NCI-H2081 treated with DMSO at 0.1 percent for 48 hours (cell line): ENCODE measurements at places on chromosomes 1 and 21.

GRCh38 chr1:12296623-12297022, 66.8 kb downstream of the VPS13D start:
- DNase-seq = no peak

- DNase-seq = no peak
These were observed 3.0 kb downstream of the TSPEAR start for GRCh38 chr21:44708213-44708865.

DNA sequence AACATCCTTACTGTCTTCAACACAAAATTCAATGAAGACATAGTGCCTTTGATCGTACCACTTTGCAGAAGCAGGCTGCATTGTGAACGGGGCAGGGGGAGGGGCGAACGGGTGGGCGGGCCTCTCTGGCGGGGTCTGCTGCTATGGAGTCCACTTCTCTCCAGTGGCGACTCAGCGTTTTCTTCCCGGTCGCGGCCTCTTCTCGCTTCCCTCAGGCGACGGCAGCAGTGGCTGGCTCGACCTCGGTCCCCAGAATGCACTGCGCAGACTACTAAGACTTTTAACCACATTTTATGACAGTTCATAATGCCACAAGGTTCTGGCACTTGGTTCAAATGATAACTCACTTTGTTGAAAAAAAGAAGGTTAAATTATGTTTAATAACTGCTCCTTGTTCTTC, 21.2 kb downstream of the GBP2 start:
- DNase-seq = no peak

DNA sequence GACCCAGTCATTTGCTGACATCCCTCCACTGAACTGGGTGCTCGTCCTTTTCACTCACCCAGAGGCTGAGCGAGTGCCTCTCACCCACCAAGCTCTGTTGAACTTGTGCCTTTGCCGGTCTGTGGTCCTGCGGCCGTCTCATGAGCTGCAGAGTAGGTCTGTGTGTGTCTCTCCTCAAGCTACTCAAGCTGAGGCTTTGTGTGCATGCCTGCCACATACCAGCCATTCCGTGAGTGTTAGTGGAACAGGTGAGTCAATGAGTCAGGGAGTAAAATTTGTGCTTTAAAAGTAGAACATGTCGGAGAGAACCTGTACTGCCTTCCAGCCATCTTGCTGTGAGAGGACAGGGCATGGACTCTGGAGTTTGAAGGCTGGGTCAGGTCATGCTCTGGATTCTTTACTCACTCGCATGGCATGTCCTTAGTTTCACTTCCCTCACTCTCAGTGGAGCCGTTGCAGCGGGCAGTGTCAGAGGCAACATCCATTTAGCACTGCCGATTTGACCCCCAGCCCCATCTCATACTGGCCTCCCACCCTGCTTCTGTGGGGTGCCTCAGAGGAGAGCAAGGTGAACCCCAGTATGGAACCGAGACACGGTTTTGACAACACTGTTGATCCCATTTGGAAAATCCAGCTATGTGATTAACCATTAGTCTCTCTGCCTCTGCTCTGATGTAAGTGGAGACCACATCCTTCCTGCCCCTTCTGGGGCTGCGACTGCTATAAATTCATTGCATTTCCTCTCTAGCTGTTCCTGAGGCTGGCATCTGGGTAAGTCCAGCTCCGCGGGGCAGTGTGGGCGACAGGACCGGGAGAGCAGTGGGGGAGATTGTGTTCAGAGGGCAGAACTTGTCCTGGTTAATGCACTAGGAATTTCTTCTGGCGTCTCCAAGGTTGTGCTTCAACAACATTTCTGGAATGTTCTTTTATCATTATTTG, at the start of gene NLRP3:
Gene NLRP3 (plus strand): TSS at position 751 of the 939 bp plus-strand sequence. CDS start 2,628 bp downstream, outside the sequence.
- DNase-seq = no peak

GRCh38 chr1:17627239-17628052, 87.9 kb downstream of the ARHGEF10L start:
- DNase-seq = no peak

- no peak for DNase-seq
These were observed 33.4 kb upstream of the PTPRC start for GRCh38 chr1:198605406-198605805.

GRCh38 chr1:185289880-185290279, 27.2 kb downstream of the IVNS1ABP start:
- DNase-seq = no peak

GRCh38 chr1:227946624-227947385, 927 bp downstream of the WNT9A start:
- DNase-seq = peak; percentile 34

- no peak for DNase-seq
These were observed 93.1 kb upstream of the HAO2 start for GRCh38 chr1:119275145-119276134.

GRCh38 chr1:31755850-31756492, 8.2 kb downstream of the ADGRB2 start:
- DNase-seq = no peak

- DNase-seq = no peak
These were observed 2.4 kb downstream of the BTG2 start for GRCh38 chr1:203307641-203308126.

DNA sequence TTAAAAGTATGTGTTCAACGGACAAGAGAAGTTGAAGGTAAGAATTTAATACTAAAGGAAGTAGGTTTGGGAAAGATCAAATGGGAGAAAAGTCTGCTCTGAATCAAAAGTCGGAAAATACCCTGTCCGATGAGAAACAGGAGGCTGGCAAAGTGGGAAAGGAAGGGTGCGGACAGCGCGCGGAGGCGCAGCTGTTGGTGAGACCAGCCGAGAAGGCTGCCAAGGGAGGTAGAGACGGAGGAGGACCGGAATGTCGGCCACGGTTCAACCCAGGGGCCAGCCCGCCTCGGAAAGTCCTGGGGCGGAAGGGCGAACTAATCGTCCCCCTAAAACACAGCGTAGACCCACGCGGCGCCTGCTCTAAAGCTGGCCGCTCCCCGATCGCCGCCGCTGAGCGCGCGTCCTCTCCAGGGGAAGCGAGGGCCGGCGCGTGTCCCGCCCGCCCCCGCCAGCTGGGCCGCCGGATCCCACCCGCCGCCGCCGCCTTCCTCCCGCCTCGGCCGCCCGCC, 639 bp upstream of the SPATA1 start:
- no peak for DNase-seq

DNA sequence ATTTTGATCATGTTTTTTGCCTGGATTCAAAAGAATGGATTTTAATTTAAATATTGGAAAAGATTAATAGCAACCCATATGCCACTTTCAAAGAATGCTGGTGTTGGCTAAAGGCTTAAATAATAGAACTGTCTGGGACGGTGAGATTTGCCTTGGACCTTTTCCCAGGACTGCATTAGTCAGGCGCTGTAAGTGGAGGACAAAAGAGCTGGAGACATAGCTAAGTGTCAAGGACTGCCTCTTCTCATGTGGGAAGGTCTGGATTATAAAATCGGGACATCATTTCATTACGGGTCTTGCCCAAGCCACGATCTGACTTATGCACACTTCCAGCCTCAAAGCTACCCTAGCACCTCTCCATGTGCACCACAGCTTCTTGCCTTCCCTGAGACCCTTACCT, 458.5 kb upstream of the DEPDC1 start:
- DNase-seq = no peak

DNA sequence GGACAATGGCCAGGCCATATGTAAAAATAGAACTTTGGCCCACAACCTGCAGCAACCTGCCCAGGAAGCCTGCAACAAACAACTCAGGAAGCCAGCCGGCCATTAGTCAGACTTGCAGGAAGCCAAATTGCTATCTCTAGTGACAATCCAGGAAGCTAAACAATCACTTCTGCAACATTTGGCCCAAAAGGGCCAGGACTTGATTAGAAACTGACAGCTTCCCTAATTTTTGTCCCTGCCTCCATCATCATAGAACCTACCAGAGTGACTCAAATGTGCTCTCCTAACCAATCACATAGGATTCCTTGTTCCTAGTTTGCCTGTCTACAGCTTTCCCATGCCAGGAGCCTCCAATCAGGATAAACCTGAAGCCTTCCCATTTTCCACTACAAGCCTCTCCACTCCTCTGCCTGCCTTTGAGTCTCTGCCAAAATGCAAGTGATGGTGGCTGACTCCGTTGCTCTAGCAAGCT, 639.3 kb downstream of the PTPRU start:
- peak; percentile 74 for DNase-seq

- DNase-seq = no peak
These were observed 5.2 kb upstream of the OXCT2 start for GRCh38 chr1:39776400-39776713.

GRCh38 chr1:66533804-66534740, at the start of gene SGIP1:
Gene SGIP1, plus strand, starts transcription at chr1:66534153. Its CDS starts 206 bp downstream, at chr1:66534359.
- peak; percentile 70 for DNase-seq

GRCh38 chr1:99869304-99869703, 19.1 kb downstream of the AGL start:
- no peak for DNase-seq

- DNase-seq = no peak
These were observed 81.8 kb downstream of the WDR4 start for GRCh38 chr21:42797522-42797921.

- DNase-seq = no peak
These were observed 7.1 kb upstream of the GADD45A start for GRCh38 chr1:67677930-67678329.

DNA sequence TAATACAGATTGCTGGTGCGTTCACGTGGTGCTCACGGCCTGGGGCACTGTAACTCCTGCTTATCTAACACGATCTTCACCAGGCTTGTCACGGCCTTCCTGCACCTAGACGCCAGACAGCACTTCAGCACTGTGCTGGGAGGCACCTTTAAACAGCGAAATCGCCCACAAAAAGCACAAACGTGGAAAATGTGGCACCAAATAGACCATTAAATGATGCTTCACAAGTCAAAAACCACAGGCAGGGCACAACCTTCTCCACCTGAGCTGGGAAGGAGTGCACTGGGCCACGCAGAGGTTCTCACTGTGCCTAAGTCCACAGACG, 20.0 kb downstream of the IBA57 start:
- no peak for DNase-seq

DNA sequence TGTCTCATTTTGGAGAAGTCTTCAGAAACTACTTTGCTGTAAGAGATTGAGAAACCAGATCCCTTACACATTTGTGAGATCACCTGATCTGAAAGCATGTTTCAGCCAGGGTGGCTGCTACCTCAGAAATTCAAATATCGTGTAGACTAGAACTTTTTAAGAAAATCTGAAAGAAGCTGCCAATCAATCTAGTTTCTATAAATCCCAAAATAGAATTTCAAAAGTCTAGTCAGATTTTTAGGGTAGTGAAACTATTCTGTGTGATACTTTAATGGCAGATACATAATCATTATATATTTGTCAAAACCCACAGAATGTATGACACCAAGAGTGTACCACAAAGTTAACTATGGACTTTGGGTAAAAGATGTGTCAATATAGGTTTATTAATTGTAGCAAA, 79.9 kb upstream of the PLPPR5 start:
- DNase-seq = no peak

DNA sequence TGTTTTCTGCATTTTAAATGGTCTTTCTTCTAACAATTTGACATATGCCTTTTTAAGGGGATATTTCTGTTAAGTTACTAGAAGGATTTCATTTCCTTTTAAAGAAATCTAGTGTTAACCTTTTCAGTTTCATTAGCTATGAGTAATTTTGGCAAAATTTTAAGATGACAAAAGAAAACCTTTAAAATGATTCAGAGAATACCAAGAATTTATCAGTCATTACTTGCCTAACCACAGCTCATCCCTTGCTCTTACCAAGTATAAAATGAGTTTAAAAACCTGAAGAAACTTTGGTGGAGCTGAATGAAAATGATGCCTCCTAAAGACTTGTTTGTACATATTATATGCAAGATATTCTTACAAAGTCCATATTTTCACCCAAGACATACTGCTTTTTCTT, 101.7 kb downstream of the NEK7 start:
- no peak for DNase-seq

GRCh38 chr1:111323231-111323630, 32.6 kb downstream of the CHIA start:
- DNase-seq = no peak

GRCh38 chr1:41835485-41835884, 83.2 kb downstream of the HIVEP3 start:
- DNase-seq = no peak

DNA sequence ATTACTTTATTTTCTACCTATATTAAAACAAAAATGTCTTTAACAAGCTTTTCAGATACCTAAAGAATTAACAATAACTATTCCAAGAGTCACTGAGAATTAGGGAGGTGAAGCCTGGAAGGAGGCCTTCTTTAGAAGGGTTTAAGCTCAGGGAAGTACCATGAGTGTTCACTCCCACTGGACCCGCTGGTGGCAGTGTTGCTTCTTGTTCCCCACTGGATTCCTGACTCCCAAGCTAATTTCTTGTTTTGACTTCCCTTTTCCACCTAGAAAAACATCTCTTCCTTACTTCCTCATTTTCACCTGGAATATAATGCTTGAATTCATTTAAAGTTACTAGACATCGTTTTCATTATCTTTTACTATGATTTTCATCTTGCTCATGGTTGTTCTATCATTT, 264.2 kb downstream of the HMCN1 start:
- DNase-seq = no peak

GRCh38 chr1:119883826-119884225, 12.5 kb downstream of the ADAM30 start:
- no peak for DNase-seq

- peak; percentile 17 for DNase-seq
These were observed 31.1 kb upstream of the MTF1 start for GRCh38 chr1:37890378-37891014.

DNA sequence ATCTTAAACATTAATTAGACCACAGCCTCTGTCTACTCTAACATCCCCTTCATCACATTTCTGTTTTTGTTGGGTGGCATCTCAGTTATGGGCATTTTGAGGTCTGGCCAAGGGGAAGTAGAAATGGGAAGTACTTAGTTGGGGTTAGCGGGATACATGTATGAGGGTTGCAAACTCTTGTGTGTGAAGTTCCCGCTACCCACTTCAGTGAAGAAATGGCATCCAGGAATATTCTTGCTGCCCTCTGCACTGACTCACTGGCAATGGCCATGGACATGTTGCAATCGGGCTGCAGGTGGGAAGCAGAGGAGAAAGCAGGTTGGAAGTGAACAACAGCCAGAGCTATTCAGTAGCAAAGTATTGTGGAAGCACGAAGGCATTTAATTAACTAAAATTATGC, 7.4 kb downstream of the CD48 start:
- DNase-seq = no peak

DNA sequence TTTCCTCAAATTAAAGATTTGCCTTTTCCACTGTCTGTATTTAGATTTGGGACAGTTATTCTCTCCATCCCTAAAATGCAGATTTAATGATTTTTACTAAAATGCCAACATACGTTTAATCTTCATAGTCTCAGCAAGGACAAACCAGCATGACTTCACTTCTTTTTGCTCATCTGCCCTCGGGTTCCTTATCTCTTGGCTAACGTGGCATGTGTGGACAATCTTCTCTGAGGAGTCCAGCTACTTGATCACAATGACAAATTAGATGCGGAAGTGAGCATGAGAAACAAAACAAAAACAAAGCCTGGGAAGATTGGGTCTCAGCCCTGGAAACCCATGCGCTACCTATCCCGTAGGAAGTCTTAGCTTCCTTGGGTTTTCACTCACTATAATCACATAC, 1.0 kb downstream of the MRAP start:
- no peak for DNase-seq
